ENCODE measurements at places on chromosomes 3 and 15.

- DNase-seq: no peak
Observed at GRCh38 chr15:52005748-52006701, 13.0 kb upstream of the MAPK6 start.

DNA sequence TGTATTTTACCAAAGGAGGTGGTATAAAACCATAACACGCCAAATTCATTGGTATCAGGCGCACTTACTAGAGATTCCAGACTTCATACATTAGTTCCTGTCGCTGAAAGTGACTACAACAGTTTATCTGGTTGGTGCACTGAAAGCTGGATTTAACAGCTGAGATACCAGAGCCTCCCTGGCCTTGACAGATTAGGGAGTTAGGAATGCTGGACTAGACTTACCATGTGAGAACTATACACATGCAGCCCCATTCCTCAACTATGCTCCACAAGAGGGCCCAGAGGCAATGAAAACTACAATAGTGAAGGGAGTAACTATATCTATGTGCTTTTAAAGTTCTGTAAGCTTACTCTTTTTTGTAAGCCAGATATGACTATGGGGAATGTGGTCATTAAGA, 174.4 kb downstream of the STAG1 start:
- no peak for DNase-seq

GRCh38 chr15:50018491-50018890, 100.5 kb downstream of the ATP8B4 start:
- no peak for DNase-seq

GRCh38 chr3:190167936-190168680, 47.4 kb upstream of the P3H2 start:
- no peak for DNase-seq

DNA sequence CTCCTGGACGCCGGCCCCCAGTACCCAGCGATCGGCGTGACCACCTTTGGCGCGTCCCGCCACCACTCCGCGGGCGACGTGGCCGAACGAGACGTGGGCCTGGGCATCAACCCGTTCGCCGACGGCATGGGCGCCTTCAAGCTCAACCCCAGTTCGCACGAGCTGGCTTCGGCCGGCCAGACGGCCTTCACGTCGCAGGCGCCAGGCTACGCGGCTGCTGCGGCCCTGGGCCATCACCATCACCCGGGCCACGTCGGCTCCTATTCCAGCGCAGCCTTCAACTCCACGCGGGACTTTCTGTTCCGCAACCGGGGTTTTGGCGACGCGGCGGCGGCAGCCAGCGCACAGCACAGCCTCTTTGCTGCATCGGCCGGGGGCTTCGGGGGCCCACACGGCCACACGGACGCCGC, 956 bp downstream of the ZIC1 start:
- DNase-seq: no peak

DNA sequence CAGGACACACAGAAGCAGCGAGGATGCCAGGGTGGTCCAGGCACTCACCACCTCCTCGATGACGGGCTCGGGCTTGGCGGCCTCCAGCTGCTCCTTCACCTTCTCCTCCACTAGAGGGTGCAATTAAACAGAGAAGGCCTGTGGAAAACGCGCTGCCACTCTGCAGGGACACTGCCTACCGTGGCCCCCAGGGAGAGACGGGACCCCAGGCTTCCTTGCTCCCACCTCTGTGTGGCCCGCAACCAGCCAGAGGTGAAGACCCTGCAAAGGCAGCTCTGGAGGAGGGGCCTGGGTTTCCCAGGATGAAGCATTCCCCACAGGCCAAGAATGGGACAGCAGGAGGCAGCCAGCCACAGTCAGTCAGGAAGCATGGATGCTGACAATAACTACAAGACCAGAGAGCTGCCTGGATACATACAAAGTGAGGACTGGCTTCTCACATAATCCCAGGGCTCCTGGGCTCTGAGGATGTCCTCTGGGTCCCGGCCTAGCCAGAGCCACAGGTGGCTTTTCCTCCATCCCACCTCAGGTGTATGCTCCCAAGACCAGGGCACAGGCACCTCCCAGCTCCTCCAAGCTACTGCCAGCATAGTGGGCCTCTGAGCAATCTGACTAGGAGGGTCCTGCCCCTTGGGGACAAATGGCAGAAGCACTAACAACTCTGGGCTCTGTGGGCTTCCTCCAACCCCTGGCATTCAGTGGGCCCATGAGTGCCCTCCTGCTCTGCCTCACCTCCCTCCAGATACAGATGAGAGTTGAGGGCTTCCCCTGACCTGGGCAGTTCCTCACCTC, 46.2 kb downstream of the PTH1R start:
- peak; percentile 41 for DNase-seq

GRCh38 chr3:195212749-195213375, 58.1 kb downstream of the XXYLT1 start:
- DNase-seq: no peak

GRCh38 chr3:89306540-89306939, 199.1 kb downstream of the EPHA3 start:
- no peak for DNase-seq

DNA sequence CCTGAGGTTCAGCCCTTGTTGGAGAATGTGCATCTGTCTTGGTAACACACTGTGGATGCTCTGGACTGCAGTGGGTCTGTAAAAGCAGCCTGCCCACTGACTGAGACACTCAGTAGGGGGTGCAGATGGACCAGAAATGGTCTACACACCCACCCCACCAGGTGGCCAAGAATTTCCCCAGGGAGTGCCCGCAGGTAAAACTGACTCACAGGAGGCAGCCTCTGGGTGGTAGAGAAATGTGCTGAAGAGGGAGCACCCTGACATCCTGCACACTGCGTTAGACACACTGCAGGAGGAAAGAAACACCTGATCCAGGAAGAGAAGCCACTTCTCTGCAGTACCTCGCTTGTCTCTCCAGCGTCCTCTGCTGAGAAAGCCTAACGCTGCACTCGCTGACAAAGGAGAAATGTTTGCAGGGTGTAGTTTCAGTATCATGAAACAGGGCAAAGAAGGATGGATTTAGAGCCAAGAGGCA, 109.5 kb upstream of the ABHD17C start:
- DNase-seq: no peak

GRCh38 chr15:66498501-66499386, 1.2 kb upstream of the SNAPC5 start:
- DNase-seq: peak; percentile 42

DNA sequence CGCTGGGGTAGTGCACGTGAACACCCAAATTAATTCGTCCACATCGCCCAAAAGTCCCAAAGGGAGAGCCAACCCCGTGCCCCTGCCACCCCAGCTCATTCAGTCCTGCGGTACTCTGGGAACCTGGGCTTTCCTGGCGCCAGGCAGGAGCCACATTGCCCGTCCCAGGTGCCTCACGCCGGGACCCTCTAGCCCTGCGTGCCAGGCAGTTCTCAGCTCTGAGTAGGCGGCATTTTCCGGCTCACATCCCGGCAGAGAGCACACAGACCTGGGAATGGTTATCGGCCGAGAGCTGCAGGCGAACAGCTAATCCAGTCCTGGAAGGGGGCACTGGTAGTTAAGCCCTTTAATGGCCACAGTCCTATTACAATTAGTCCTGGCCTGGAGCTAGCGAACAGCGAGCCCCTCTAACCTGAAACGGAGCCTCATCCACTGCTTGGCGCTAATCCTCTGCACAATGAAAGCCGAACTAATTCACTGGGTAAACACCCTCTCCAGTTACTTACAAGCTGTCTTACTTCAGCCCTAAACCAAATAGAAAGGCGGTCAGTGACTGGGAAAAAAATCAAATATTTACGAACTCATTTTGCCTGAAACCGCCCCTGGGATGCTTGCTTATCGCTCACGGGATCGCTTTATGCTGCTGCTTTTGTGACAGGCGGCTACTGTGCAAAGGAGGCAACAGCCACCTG, 254.6 kb upstream of the SOX14 start:
- DNase-seq: no peak

DNA sequence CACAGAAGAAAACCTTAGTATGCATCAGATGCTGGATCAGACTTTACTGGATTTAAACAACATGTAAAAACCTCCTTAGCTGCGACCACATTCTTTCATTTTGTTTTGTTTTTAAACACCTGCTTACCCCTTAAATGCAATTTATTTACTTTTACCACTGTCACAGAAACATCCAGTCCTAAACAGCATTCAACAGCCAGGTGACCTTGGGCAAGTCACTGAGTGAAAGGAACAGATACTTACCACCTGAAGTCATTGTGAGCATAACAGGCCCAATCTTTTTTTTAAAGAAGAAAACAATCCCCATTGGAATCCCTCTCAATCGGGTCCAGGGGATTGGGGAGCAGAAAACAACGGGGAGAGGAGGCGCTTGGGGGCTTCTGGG, 390 bp downstream of the STARD5 start:
- no peak for DNase-seq

DNA sequence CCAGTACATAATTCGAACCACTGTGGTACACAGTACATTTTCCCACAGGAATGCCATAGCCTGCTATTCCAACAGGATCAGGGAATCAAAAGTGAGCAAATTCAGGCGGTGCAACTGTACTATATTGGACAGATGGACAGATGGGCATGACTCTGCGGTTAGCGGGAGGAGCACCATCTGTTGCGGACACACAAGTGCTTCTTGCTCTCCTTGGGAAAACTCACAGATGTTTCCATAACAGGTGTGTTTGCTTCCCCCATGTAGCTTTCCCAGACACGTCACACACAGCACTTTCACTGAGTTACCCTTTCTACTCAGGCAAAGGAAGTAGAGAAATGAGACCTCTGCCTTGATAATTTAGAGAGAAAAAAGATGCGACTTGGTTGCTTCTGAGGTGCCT, 325.1 kb upstream of the THBS1 start:
- no peak for DNase-seq

DNA sequence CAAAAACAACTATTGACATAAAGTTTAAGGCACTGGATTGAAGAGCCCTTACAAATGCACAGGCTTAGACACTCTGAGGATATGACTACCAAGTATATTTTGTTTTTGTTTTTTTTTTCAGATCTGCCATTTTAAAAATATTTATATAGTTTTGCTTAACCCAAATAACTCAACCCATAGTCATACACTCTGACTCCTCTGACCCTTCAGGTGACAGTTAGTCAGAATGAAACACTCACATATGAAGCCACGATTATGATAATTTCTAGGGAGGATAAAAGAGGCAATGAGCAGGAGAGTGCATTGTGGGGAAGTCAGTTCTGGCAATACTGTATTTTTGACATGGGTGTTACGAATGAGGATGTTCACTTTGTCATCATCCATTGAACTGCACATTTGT, 774.7 kb downstream of the MECOM start:
- no peak for DNase-seq

DNA sequence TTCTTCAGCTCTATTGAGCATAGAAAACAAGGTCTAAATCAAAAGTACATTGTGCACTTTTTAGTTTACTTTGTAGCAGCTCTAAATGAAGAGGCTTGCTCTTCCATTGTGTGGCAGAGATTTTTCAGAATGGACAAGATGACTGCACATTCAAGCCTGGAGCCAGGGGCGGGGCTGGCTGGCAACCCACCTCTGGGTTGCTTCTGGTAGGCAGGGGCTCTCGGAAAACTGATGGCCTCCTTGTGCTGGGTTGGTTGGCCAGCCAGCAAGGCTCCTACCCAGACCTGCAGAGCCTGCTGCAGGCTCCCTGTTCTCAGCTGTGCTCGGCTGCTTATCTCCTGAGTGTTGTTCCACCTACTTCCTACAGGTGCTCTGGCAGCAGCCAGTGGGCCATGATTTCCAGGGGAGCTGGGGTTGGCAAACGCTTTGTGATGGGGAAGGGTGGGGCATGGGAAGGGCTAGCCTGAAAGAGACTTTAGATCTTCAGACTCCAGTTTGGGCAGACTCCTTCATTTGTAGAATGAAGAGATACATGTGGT, 8.8 kb downstream of the BSN start:
- no peak for DNase-seq

- no peak for DNase-seq
Observed at GRCh38 chr3:4712109-4712508, 219.0 kb downstream of the ITPR1 start.

DNA sequence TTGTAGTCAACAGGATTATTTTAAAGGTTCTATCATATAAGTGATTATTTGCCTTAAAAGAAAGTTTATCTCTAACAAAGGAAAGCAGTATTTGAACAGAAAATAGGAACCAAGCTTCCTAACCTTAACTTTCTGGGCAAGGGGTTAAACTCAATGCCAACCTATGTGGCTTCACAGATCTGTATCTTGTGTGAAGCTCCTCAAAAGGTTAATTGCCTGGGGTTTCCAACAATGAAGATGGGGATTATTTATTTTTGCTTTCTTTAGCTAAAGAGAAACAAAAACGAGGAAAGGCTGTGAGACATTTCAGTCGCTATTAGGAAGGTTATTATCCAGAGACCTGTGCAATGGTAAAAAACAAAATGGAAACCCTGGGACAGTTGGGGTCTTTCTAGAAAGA, 1.1 kb upstream of the WDR82 start:
- no peak for DNase-seq

DNA sequence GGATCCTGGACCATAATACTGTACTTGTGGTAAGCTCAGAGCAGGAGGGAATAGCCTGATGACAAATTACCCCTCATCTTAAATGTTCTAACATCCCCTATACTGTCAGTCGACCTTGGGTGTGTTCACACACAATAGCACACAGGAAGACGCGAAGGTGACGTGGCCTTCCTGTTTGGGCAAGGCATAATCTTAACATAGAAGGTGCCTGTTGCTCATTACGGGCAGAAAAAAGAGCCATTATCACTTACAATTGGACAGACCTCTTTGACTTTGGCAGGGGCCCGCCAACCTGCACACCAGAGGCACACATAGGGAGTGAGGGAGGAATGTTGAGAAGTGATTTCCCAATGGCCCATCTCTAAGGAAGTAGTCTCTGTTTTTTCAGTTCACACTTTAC, 144.2 kb downstream of the ANO10 start:
- no peak for DNase-seq

All from ACHN (cell line).